NCI-H1436 treated with DMSO at 0.1 percent for 48 hours (cell line): ENCODE measurements at places on chromosomes 12 and 14.
A peak's percentile ranks its signal among the peaks of the same experiment; 100 is the strongest.

DNA sequence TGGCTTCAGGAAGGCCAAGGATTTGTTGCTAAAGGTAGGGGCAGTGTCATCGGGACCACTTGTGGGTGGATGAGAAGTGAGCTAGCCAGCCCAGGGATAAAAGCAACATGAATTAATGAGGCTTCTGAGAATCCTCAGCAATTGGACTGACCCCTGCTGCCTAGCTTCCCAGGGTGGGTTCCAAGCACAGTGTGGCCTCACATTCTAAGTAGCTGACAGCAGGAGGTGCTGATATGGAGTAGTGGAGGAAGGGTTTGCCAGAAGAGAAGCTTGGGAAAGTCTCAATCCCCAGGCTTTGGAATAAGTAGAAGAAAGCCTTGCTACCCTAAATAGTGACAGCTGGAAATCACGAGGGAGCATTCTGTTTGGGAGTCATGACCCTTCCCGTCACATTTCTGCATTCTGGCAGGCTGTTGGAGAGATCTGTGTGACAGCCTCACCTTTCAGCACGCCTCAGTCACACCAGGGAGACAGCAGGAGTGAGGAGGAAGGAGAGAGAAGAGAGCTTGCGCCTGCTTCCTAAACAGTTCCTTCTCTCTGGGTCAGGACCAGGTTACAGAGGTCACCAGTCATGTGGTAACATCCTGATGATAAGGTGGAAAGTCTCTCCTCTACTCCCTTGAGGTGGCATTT is 31.2 kb downstream of the DACT1 start:
- DNase-seq = no peak

DNA sequence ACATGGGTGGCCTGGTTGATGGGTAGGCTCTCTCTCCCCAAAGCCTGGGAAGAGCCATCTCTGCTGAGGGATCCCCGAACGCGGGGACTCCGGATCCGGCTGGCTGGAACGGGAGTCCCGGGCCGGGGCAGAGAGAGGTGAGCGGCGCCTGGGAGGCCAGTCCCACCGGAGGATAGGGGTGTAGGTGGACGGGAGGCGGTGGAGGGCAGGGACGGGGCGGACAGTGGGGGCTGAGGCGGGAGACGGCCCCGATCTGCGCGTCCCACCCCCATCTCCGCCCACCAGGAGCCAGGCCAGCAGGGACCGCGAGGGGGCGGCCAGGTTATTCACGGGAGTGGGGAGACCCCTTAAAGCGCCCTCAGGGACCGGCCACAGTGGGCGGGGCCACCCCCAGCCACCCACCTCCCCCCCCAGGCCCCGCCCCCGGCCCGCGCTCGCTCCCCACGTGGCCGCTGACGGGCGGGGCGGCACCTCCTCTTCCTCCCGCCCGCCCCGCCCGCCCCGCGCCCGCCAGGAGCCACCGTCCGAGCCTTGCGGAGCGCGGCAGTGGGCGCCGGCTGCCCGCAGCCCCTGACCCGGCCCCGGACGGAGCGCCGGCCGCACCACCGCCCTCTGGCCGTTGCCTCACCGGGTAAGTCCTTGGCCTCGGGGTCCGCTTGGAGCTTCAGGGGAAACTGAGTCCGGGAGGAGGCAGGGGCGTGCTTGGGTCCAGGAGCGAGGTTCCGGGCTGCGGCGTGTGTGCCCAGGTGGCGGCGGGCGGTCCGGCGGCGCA is at the start of gene INF2:
TSS of gene INF2 (plus strand) at position 510 of the 772 bp plus-strand sequence. CDS start 11,748 bp downstream, outside the sequence.
- no peak for DNase-seq

GRCh38 chr14:39383741-39384140 is 48.5 kb downstream of the FBXO33 start:
- no peak for DNase-seq

DNA sequence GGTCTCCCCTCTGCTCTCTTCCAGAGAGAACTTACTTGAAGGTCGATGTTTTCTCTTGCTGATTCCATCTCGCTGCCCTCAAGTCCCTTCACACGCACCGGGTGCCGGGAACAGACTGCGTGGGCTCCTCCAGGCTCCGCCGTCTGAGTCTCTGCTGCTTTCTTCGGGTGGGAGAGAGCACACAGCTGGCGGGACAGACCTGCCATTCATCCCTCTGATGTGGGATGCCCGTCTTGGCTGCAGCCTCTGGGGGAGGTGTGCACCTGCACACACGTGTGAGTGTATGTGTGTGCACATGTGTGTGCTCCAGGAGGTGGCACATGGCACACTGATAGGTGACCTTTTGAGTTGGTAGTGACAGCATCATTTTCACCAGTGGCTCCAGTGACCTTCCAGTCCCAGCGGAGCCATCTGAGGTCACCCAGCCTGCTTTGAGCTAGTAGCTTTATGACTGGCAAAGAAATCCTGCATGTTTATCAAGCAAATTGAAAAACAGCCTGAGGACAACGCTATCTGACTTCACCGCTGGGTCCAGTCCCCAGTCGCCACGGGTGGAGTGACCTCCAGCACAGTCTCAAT is at the start of gene NINJ2:
TSS of gene NINJ2 (minus strand) at position 153 of the 579 bp plus-strand sequence. CDS start at position 68, 85 bp downstream.
- DNase-seq = no peak

GRCh38 chr14:84312551-84312950 is 1217.4 kb upstream of the FLRT2 start:
- no peak for DNase-seq

- no peak for DNase-seq
Observed at GRCh38 chr12:70448371-70448770, 82.3 kb downstream of the KCNMB4 start.

DNA sequence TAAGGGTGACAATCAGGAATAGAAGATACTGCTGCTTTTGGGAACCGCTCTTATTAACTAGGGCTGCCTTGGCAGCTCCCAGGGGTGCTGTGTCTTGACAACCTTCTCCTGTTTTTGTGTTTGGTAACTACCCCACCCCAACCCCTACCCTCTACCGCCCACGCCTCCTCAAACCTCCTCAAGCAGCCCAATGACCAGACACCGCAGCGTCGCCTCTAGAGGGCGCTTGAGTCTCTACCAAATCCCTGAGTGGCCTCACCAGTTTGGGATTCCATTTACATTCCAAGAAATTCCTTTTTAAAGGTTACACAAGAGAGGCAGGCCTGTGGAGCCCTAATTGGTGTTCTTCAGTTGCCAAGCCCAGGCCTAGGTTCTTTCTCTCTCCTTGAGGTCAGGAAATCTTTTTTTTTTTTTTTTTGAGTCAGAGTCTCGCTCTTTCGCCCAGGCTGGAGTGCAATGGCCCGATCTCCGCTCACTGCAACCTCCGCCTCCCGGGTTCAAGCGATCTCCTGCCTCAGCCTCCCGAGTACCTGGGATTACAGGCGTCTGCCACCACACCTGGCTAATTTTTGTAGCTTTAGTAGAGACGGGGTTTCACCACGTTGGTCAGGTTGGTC is 72.4 kb upstream of the USP44 start:
- DNase-seq = no peak

DNA sequence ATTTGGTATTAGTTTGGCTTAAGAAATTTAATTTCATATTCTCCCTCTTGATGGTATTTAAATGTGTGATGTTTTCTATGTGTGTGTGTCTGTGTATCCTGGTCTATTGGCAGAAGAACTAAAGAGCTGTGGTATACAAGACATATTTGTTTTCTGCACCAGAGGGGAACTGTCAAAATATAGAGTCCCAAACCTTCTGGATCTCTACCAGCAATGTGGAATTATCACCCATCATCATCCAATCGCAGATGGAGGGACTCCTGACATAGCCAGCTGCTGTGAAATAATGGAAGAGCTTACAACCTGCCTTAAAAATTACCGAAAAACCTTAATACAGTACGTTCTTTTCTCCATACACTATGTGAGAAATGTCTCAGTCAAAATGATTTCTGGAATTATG is 14.6 kb downstream of the CDKN3 start:
- no peak for DNase-seq

DNA sequence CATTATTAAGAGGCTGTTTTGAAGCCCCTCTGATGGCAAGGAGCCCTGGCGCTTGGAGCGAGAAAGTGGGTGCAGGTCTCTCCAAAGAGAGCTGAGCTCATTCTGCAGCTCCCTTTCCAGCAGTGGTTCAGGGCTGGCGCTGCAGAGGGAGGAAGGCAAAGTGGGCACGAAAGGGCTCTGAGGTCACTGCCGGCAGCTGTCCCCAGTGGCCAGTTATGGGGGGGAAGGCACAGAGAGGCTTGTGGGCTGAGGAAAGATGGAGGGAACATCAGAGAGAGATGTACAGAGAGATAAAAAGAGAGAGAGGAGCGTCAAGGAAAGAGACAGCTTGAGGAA is 75.2 kb upstream of the TBX5 start:
- DNase-seq = no peak

- DNase-seq = no peak
Observed at GRCh38 chr12:39617887-39618286, 1.7 kb downstream of the ABCD2 start.

DNA sequence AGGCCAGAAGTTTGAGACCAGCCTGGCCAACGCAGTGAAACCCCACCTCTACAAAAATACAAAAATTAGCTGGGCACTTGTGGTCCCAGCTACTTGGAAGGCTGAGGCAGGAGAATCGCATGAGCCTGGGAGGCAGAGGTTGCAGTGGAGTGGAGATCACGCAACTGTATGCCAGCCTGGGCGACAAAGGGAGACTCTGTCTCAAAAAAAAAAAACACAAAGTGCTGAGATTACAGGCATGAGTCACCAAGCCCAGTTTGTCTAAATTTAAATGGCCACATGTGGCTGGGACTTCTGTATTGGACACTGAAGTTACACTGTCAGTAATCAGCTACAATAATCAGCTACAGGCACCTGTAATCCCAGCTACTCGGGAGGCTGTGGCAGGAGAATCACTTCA is 100.9 kb upstream of the AEBP2 start:
- no peak for DNase-seq

DNA sequence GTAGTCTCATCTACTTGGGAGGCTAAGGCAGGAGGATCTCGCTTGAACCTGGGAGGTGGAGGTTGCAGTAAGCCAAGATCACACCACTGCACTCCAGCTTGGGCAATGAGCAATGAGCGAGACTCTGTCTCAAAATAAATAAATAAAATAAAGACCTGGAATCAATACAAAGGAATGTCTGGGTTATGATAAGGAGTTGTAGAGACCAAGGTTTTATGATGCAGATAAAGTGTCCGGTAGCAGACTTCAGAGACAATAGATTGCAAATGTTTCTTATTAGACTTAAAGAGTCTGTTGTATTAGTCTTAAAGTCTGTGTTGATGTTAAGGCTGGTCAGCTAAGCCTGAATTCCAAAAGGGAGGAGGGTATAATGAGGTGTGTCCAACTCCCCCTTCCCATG is 35.2 kb upstream of the RNASE1 start:
- DNase-seq = no peak

GRCh38 chr14:102063109-102063807 is 23.6 kb downstream of the HSP90AA1 start:
- peak; percentile 30 for DNase-seq

DNA sequence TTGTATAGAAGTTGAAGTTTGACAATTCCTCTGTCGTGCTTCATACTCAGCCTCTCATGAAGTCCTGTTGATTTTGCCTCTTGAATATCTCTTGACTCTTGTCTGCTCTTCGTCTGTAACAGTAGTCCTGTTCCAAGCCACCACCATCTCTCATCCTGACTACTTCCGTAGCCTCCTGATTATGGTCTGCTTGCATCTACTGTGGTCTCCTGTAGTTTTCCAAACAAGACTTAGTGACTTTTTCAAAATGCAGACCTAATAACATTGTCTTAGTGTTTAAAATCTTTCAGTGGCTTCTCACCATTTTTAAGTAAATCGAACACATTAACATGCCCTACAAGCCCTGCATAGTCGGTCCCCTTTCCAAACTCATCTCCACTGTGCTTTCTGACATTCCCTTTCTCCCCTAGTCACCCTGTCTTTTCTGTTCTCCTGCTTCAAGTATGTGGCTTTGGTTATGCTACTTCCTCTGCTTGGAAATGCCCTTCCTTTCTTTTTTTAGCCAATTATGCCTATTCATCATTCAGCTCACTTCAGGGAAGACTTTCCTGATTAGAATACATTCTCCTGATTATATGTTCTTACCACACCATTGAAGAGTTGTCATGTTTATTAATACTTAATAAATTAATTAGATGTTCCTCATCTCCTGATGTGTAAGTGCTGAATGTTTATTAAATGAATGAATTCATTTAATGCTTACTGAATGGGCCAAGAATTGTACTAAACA is 2.0 kb downstream of the SCYL2 start:
- DNase-seq = no peak

DNA sequence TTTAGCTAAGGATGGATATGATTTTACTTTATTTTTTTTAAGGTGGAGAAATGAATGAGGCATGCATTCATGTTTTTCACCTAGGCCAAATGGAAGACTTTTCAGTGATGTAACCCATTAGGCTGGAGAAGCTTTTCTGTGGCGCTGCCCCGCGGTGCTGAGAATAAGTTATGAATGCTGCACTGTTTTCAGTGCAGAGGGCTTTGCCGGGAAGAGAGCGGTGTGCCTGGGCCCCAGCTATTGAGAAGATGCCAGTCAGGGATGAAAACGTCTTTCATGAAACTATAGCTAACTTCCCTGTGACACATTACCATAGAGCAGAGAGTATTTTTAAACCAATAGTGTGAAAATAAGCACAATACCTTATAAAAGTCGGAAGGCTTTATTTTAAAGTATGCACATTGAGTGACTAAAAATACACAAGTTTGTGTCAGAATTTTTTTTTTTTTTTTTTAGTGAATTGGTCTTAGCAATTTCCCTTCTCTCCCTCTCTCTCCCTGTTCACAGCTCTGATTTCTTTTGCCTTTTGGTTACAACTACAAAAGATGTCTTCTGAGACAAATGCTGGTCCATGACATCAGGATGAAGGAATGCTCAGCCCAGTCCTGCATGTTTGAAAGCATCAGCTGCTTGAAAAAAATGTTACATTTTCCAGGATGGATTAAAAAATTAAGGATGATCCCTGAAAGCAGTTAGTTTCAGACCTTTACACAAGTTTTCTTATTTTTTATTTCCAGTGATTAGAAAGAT is 48.3 kb downstream of the NPAS3 start:
- DNase-seq = no peak

DNA sequence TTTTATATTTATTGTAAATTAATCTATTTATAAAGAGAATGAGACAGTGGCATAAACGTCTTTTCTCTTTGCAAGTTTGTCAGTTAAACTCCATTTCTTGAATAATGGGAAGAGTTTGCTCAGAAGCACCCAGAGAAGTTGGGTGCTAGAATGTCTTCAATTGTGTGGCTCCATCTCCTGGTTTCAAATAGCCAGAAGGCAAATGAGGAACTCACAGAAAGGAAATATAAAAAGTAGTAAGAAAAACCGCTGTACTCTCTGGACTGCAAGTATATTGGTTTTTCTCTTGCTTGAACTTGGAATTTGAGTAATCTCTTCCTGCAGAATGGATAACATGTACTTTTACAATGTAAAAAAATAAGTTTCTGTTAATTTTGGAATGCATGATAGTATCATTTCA is 217.5 kb downstream of the DPY19L2 start:
- DNase-seq = no peak
